Stomach (tissue), 19 donors: ENCODE measurements at places on chromosomes 1 and 21. TPM values are rescaled to one million over a fixed set of nuclear protein-coding genes. Genes with fewer than 3 reads are reported as not detected.

- no peak overlapping the region for H3K4me3 ChIP-seq
- H3K36me3 ChIP-seq, result no peaks in the 10 kb centered on the region
- no peak for DNase-seq
- no peak overlapping the region for H3K27ac ChIP-seq
Observed at GRCh38 chr1:7644086-7644485, 127.0 kb upstream of the VAMP3 start.

The TCEA3 gene
- 44.9 TPM for total RNA-seq

- no peak overlapping the region for H3K27ac ChIP-seq
- DNase-seq, result no peak
- H3K4me3 ChIP-seq, result no peak overlapping the region
- H3K27me3 ChIP-seq, result no peaks in the 10 kb centered on the region
- no peaks in the 10 kb centered on the region for H3K4me1 ChIP-seq
Observed at GRCh38 chr1:114298008-114298407, 144.3 kb upstream of the SYT6 start.

The AJAP1 gene
- not detected for total RNA-seq

GRCh38 chr1:167641786-167642500 is 11.9 kb downstream of the RCSD1 start:
- no peaks in the 10 kb centered on the region for H3K27me3 ChIP-seq
- no peak overlapping the region for H3K27ac ChIP-seq
- peaks cover 11% of the 10 kb centered on the region for H3K36me3 ChIP-seq
- H3K4me1 ChIP-seq, result peaks cover 21% of the 10 kb centered on the region
- H3K4me3 ChIP-seq, result no peak overlapping the region
- DNase-seq, result no peak

DNA sequence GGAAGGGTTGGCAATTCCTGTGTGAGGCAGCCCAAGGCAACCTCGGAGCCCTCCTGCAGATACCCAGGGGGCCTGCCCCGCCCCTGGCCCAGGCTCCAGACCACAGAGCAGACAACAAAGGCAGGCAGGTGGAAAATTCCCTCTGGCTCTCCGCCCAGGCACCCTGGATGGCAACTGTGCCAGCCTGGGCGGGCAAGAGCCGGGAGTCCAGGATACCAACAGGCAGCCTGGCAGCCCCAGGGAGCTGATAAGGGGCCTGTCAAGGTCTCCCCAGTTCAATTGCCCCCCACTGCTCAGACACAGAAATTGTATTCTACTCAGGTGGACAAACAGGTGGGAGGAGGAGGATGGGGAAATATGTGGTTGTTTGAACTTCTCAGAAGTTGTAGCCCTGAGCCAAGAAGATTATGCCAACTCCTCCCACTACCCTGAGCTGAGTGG is 15.4 kb upstream of the GPR37L1 start:
- peaks cover 30% of the 10 kb centered on the region for H3K4me1 ChIP-seq
- H3K4me3 ChIP-seq, result no peak overlapping the region
- DNase-seq, result peak; percentile 95
- H3K27me3 ChIP-seq, result no peaks in the 10 kb centered on the region
- H3K27ac ChIP-seq, result peak overlapping the region; percentile 93

DNA sequence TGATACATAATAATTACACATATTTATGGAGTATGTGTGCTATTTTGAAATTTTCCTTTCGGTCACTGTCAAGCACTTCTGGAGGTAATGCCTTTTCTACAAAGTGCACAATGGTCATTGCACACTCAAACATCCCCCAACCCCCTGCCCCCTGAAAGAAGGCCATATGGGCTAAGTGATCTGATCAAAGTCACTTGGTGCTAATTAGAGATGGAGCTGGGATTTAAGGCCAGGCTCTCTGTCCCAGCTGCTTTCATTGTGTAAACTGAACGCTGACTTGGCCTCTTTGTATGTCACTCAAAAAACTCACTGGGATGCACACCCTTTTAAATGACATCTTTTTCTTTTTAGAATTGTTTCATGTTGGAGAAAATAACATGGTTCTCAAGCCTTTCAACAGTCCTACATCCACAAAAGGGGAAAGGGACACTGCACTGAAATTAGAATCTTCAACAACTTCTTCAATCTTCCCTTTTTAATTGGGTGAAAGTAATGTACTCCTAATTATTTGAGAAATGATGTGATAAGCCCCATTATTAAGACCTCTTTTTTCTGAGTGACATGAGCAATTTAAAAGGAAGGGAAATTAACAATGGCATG is 149.2 kb downstream of the ST6GALNAC5 start:
- H3K4me1 ChIP-seq, result no peaks in the 10 kb centered on the region
- no peak for DNase-seq
- no peaks in the 10 kb centered on the region for H3K36me3 ChIP-seq

DNA sequence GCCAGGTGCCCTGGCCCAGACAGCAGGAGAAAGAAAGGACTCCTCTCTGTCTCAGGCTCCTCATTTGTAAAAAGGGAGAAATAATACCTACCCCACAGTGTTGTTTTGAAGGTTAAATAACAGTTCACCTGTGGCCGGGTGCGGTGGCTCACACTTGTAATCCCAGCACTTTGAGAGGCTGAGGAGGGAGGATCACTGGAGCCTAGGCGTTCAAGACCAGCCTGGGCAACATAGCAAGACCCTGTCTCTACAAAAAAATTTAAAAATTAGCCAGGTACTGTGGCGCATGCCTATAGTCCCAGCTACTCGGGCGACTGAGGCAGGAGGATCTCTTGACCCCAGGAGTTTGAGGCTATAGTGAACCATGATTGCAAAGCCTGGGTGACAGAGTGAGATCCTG is 2.5 kb upstream of the TMEM200B start:
- DNase-seq, result no peak
- peaks cover 36% of the 10 kb centered on the region for H3K4me1 ChIP-seq
- no peak overlapping the region for H3K4me3 ChIP-seq
- H3K27me3 ChIP-seq, result no peaks in the 10 kb centered on the region
- H3K36me3 ChIP-seq, result no peaks in the 10 kb centered on the region
- no peak overlapping the region for H3K27ac ChIP-seq

The TNFSF4 gene
- 0.14 TPM for total RNA-seq

GRCh38 chr1:215114154-215114933 is 31.8 kb downstream of the KCNK2 start:
- no peak overlapping the region for H3K27ac ChIP-seq
- H3K27me3 ChIP-seq, result no peaks in the 10 kb centered on the region
- peaks cover 6% of the 10 kb centered on the region for H3K4me1 ChIP-seq
- no peaks in the 10 kb centered on the region for H3K36me3 ChIP-seq
- no peak for DNase-seq

The AADACL3 gene
- not detected for total RNA-seq

The TSPEAR gene
- 0.29 TPM for total RNA-seq

GRCh38 chr1:58162952-58163550 is 383.5 kb downstream of the OMA1 start:
- peaks cover 8% of the 10 kb centered on the region for H3K4me1 ChIP-seq
- H3K27ac ChIP-seq, result no peak overlapping the region
- H3K27me3 ChIP-seq, result no peaks in the 10 kb centered on the region
- H3K4me3 ChIP-seq, result no peak overlapping the region
- H3K36me3 ChIP-seq, result no peaks in the 10 kb centered on the region
- peak; percentile 86 for DNase-seq

The SPATA17 gene
- total RNA-seq, result not detected

The KRTAP20-2 gene
- not detected for total RNA-seq

- no peak overlapping the region for H3K27ac ChIP-seq
- no peak for DNase-seq
- no peaks in the 10 kb centered on the region for H3K36me3 ChIP-seq
- H3K4me1 ChIP-seq, result peaks cover 21% of the 10 kb centered on the region
Observed at GRCh38 chr1:12127206-12127810, 39.5 kb upstream of the TNFRSF1B start.

The ZYG11A gene
- not detected for total RNA-seq

- no peaks in the 10 kb centered on the region for H3K4me1 ChIP-seq
- DNase-seq, result peak; percentile 15
- no peaks in the 10 kb centered on the region for H3K36me3 ChIP-seq
- H3K27me3 ChIP-seq, result no peaks in the 10 kb centered on the region
- H3K27ac ChIP-seq, result no peak overlapping the region
Observed at GRCh38 chr1:169941982-169942830, 48.5 kb upstream of the SCYL3 start.

DNA sequence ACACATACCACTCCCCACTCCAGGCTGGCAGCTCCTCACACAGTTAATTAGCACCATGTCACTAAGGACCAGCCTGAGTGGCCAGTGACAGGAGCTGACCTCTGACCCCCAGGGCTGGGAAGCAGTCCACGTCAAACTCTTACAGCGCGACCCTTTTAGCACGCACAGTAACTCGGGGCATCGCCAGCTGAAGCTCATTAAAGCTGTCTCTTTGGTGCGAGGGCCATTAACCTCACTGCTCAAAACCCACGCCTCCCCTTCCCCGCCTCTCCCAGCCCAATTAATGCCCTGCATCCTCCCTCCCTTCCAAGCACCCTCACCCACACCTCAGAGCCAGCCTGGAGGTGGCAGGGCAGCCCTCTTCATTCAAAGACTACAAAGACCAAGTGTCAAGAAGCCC is 31.7 kb downstream of the DMAP1 start:
- no peak overlapping the region for H3K4me3 ChIP-seq
- peaks cover 14% of the 10 kb centered on the region for H3K4me1 ChIP-seq
- no peaks in the 10 kb centered on the region for H3K27me3 ChIP-seq
- H3K36me3 ChIP-seq, result peaks cover 54% of the 10 kb centered on the region

DNA sequence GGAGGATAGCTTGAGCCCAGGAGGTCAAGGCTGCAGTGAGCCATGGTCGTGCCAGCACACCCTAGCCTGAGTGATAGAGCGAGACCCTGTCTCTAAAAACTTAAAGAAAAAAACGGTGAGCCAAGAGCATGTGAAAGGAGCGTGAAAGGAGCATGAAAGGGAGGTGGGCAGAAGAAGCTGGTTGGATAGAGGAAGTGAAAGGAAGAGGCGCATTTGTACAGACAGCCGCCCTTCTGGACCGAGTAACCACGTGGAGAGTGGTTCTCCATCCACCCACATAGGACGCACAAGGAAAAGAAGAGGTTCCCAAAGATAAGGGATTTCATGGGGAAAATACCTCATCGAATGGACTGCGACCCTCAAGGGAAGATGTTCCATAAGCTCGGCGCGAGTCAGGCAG is 60.4 kb upstream of the IFNAR2 start:
- no peak overlapping the region for H3K4me3 ChIP-seq
- peaks cover 71% of the 10 kb centered on the region for H3K27me3 ChIP-seq
- no peak overlapping the region for H3K27ac ChIP-seq
- H3K36me3 ChIP-seq, result no peaks in the 10 kb centered on the region
- H3K4me1 ChIP-seq, result no peaks in the 10 kb centered on the region
- no peak for DNase-seq

DNA sequence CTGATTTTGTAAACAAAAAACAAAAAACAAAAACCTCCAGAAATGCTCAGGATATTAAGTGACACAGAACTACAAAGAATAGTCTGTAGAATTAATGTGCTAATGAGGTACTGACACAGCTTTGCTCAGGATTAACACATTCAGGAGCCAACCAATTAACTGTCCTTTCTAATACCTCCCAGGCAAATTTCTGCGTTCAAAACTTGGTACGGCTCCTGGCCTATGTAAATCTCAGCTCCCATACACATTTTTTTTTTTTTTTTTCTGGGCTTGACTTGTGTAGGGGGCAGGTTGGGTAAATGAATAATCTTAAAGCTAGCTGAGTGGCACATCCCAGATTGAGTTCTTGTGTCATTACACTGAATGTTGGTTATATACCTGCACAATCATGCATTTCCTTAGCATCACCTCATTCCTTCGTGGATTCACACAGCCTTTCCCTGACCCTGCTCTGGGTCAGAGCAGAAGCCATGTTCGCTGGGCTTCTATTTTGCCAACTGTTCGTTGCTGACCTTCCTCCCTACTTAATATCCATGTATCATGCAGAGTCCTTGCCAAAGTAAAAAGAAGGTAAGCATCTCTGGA is 12.6 kb upstream of the IER5 start:
- no peak for DNase-seq
- H3K27ac ChIP-seq, result no peak overlapping the region
- no peaks in the 10 kb centered on the region for H3K4me1 ChIP-seq
- no peaks in the 10 kb centered on the region for H3K27me3 ChIP-seq
- no peak overlapping the region for H3K4me3 ChIP-seq

The C1orf115 gene
- total RNA-seq, result 23.2 TPM

- no peaks in the 10 kb centered on the region for H3K4me1 ChIP-seq
- no peaks in the 10 kb centered on the region for H3K36me3 ChIP-seq
- no peak overlapping the region for H3K27ac ChIP-seq
- no peak for DNase-seq
Observed at GRCh38 chr1:82319546-82319945, 518.8 kb downstream of the ADGRL2 start.

The SPRR2E gene
- total RNA-seq, result not detected
